Stimulated activated CD4-positive, alpha-beta T cell treated with anti-CD3 and anti-CD28 coated beads, TNF-alpha, amount 100 ng/mL, for 4 hours (primary cell): ENCODE measurements at places on chromosomes 4 and X.

DNA sequence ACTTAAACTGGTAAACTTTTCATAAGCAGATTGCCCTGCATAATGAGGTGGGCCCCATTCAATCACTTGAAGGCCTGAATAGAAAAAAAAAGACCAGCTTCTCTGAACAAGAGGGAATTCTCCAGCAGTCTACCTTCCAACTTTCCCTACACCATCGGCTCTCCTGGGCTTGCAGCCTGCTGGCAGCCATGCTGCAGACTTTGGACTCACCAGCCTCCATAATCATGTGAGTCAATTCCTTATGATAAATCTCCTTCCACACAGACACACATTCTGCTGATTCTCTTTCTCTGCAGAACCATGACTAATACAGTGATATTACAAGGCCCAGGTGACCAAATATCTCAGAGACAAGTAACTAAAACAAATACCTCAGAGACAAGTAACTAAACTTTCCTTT is 113.8 kb upstream of the WDR17 start:
- DNase-seq, result no peak

- no peak for DNase-seq
Observed at GRCh38 chrX:125205918-125206665, 113.6 kb upstream of the TEX13C start.

GRCh38 chr4:79831119-79831528 is 241.9 kb downstream of the ANTXR2 start:
- no peak for DNase-seq

GRCh38 chr4:8394061-8394519 is 46.4 kb downstream of the ACOX3 start:
- no peak for DNase-seq

GRCh38 chr4:47334652-47335051 is 128.8 kb downstream of the COMMD8 start:
- DNase-seq, result no peak
